ENCODE measurements at places on chromosomes 2 and 18.

DNA sequence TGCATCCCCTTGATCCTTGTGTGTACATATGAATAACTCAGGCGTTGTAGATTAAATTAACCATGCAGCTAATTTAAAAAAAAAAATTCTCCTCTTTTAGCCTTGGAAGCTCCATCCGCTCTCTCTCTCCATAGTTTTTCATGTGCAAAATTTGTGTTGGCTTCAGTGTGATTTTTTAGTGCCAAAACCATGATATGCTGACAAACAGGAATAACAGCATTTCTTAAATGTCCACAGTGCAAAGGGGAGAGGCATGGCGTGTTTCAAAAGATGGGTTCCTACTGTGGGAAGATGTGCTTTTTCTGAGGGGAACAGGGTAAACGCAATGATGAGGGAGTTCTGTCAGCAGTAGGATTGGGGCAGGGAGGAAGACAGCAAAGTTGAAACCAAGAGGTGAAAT lies 247.0 kb downstream of the ICOS start:
- no peak for DNase-seq

GRCh38 chr2:176133389-176133788 lies 3.9 kb downstream of the HOXD8 start:
- no peak for DNase-seq

GRCh38 chr2:105917226-105917625 lies 172.5 kb downstream of the NCK2 start:
- DNase-seq = no peak

DNA sequence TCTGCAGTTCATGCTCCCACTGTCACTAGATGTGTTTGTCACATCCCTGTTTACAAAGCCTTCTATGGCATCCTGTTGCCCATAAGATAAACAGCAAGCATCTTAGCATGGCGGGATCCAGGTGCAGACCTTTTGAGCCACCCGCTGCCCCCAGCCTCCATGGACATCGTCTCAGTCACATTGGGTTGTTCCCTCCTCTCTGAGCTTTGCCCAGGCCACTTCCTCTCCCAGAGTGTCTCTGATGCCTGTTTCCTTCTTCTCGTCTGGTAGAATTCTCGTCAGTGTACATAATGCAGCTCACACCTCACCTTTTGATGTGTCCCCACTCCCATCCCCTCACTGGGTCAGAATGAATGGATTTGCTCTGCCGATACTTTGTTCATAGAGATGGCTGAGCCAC lies 239.0 kb upstream of the APCDD1 start:
- DNase-seq = no peak

DNA sequence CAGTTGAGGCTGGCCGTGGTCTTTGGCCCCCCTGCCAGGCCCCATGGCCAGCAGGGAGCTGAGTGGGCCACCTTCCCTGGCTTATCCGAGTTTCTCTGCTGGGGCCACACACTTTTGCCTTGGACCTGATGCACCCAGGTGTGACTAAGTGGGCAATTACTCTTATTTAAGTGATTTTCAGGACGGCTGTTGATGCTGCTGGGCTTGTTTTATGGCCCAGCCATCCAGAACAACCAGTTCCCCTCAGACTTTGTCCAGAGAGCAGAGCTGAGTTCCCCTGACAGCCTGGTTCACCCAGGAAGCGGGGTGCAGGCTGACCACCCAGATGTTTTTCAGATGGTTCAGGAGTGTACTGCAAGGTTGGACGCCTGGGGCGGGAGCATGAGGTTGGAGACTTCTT lies 68.8 kb downstream of the GLI2 start:
- DNase-seq = peak; percentile 33

DNA sequence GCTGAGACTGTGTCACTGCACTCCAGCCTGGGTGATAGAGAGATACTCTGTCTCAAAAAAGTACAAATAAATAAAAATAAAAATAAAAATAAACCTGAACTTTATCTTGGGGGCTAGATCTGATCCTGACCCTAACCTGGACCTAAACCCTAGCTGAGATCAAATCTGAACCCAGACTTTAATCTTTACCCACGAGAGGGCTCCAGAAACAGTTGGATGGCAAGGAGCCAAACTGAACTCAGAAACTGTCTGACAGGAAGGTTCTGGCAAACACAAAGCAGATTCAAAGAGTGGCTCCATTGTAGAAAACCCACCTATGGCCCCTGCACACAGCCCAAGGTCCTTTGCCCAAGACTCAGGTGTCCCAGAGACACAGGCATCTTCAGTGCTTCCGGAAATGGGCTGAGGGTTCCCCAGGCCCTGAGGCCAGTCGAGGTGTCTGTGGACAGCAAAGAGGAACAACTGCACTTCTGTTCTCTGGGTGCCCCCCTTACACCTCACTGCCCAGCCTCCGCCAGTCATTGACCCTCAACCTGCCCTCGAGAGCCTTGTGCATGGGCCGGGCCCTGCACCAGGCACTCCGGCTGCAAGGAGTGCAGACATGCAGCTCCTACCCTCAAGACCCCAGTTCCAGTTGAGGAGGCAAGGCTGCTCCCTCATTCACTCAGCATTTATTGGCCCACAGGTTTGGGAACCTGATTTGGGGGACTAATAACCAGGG lies 95.2 kb downstream of the TFCP2L1 start:
- DNase-seq = no peak

GRCh38 chr18:79644006-79644665 lies 35.5 kb upstream of the CTDP1 start:
- DNase-seq = peak; percentile 67

GRCh38 chr18:9721893-9722550 lies 13.9 kb downstream of the RAB31 start:
- no peak for DNase-seq

GRCh38 chr2:197130318-197130717 lies 180.3 kb downstream of the ANKRD44 start:
- DNase-seq = no peak

DNA sequence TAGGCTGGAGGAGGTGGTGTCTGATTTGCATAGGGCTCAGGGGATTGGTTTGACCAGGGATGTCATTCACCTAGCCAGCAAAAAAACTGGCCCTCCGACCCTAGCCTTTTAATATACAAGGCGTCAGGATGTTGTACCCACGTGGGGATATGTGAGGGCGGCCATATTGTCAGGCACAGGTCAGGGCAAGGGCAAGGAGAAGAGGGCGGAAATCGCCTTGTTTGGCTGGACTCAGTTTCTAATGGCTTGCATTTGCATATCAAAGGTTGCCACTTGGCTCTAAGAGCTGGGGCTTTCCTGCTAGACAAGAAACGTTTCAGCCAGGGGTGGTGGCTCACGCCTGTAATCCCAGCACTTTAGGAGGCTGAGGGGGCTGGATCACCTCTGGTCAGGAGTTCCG lies 24.9 kb upstream of the PDCL3 start:
- no peak for DNase-seq

- DNase-seq = no peak
Measured at GRCh38 chr18:25223211-25223610, 128.8 kb downstream of the ZNF521 start.

DNA sequence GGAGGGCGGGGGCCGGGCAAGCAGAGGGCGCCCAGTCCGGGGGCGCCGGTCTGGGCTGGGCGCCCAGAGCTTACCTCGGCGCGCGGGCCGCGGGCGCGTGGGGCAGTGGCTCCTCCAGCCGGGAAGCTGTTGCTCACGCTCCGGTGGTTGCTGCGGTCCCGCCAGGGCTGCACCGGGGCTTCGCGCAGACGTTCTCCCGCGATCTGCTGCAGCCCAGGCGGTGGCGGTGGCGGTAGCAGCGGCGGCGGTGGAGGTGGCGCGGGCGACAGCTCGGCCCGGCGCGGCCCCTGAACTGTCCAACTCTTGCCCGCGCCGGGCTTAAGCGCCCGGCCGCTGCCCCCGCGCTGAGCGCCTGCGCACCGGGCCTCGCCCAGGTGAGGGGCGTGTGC lies 391 bp downstream of the ZNF385B start:
- DNase-seq = no peak

- DNase-seq = no peak
Measured at GRCh38 chr2:236871500-236872001, 214.1 kb upstream of the COPS8 start.

DNA sequence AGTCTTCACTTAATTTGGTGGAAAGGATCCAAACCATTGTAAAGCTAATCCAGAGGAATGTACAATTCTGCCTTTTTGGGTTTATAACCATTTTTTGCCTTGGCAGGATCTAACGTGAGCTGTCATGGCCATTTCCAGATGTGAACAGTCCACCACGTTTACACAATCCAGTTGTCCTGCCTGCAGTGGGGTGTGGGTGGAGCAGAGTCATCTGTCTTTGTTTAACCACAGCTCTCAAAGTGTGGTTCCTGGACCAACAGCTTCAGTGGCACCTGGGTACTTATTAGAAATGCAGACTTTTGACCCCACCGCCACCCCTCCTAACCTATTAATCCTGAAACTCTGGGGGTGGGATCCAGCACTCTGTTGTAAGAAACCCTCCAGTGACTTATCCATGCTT lies 35.9 kb downstream of the FHOD3 start:
- DNase-seq = no peak

DNA sequence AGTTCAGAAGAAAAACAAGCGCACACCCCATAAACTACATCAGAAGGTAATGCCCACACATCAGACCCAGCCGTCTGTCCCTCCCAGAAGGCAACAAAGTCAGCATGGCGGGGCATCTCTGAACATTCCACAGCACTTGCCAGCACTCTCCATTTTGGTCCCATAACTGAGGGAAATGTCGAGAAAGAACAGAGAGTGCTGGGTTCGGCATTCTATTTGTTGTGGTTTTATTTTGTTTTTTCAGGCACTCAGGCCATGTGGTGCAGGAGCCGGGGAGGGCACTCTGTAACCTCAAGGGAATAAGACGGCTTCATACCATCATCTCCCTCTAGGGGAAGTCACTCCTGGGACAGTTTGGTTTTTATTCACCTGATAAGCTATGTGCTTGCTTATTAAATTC lies 156.0 kb downstream of the SEPTIN10 start:
- no peak for DNase-seq
